ENCODE measurements at places on chromosomes 6 and 20. TPM values are rescaled to one million over a fixed set of nuclear protein-coding genes. Genes with fewer than 3 reads are reported as not detected.

Gene JPH2
- total RNA-seq = 1.0 TPM

Gene ADGRB3
- 1.8 TPM for total RNA-seq

Gene LHFPL5
- not detected for total RNA-seq

Gene THEMIS
- not detected for total RNA-seq

Gene CD2AP
- total RNA-seq = 64.0 TPM

Gene MLN
- not detected for total RNA-seq

Gene DYNLT2
- 1.5 TPM for total RNA-seq

Gene MMP24
- 5.9 TPM for total RNA-seq

Gene TMEM200A
- 8.8 TPM for total RNA-seq

- no peak for DNase-seq
These were observed 312.0 kb downstream of the SOX4 start for GRCh38 chr6:21905531-21905930.

GRCh38 chr6:16471910-16472297 lies 233.5 kb downstream of the GMPR start:
- no peak for DNase-seq

DNA sequence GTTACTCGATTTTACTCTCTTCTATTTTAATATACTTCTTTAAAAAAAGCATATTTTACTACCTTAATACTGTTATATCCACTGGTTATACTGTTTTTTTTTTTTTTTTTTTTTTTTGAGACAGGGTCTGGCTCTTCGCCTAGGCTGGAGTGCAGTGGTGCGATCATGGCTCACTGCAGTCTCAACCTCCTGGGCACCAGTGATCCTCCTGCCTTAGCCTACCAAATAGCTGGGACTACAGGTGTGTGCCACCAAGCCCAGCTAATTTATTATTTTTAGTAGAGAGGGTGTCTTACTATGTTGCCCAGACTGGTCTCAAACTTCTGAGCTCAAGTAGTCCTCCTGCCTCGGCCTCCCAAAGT lies 170.7 kb downstream of the DOK5 start:
- DNase-seq = no peak

DNA sequence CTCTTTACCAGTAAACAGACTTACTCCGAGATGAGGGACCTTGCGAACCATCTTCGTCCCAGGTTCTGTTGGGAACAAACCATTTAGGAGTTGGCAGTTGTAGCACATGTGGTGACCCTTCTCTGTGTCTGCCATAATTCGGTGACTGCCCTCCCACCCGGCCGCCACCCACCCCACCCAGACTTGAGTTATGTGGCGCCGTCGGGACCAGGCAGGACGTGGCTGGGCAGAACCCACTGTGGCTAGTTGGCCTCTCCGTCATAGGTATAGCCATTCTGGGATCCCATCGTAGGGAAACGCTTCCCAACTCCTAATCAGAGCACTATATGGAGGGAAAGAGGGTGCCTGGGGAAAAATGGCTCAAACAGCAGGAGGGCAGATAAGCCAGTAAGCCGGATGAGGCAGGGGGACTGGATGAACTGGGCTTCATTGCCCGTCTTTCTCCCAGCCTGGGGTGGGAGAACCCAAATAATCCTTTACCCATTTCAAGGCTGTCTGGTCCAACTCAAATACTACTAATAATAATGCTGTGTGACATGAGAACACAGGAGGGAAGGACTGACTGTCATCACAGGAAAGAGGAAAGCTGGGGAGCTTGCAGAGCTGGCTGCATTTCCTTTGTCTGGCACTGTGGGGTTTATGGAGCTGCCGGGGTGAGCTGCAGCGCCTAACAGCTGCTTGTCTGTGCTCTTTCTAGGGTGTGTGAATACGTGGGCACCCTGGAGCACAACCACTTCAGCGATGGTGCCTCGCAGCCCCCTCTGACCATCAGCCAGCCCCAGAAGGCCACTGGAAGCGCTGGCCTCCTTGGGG lies 73.0 kb upstream of the PBOV1 start:
- DNase-seq = peak; percentile 69

GRCh38 chr6:108974201-108974600 lies 120.4 kb downstream of the SESN1 start:
- DNase-seq = no peak

DNA sequence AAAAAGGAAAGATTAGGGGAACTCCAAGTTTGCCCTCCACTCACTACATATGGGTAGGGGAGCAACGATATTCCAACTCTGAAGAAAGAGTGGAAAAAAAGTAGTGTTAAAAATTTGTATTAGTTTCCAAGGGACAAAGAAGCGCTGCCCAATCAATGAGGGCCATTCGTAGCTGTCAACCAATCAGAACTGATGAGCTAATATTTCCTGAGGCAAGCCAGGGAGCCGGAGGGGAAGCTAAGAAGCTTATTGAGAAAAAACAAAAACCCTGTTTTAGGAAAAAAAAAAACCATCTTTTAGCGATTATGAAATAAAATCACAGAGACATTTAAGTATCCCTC lies 59.5 kb downstream of the TRIM38 start:
- peak; percentile 80 for DNase-seq

- DNase-seq = no peak
These were observed 764.2 kb downstream of the TENT5A start for GRCh38 chr6:80988286-80988685.

- DNase-seq = no peak
These were observed 25.0 kb downstream of the SIRPA start for GRCh38 chr20:1920252-1920651.

DNA sequence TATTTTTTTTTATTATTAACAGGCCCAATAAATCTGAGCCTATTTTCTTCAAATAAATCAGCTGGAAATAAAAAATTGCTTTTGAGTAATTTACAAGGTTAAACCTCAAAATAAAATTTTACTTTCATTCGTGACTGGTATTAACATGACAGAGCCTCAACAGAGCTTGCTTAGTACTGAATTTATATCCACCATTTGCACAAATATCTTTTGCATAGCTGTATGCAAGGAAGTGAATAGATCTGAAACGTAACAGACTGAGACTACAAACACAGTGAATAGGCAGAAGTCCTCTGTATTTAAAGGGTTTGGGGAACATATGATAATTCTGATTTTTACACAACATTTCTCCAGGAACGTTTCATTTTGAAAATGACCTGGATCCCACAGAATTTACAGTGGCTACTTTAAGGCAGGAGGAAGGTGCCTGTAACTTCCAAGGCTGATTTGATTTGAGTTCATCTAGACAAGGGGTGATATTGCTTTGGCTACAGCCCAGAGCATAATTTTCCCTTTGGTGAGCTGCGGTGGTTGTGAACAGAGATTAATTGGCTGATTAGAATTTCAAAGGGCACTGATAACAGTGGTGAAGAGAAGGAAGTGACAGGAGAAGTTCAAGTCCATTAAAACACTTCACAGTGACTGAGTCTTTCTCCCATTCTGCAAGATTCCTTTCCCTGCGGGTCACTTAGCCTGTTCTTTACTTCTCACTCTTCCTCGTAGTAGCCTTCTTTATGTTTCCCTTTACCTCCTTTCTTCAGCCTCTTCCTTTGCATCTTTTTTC lies 121.2 kb upstream of the SASH1 start:
- peak; percentile 57 for DNase-seq

DNA sequence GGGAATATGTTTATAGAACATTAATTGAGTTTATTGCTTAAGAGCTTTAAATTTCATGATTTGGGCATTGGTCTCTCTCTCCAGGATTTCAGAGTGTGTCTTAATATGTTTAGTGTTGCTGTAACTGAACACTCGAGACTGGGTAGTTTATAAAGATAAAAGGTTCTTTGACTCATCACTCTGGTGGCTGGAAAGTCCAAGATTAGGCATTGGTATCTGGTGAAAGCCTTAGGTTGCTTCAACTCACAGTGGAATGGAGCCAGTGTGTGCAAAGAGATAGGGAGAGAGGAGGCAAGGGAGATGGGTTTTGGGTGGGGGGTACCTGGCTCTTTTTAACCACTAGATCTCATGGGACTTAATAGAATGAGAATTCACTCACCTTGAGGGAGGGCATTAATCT lies 35.6 kb upstream of the DTNBP1 start:
- no peak for DNase-seq

DNA sequence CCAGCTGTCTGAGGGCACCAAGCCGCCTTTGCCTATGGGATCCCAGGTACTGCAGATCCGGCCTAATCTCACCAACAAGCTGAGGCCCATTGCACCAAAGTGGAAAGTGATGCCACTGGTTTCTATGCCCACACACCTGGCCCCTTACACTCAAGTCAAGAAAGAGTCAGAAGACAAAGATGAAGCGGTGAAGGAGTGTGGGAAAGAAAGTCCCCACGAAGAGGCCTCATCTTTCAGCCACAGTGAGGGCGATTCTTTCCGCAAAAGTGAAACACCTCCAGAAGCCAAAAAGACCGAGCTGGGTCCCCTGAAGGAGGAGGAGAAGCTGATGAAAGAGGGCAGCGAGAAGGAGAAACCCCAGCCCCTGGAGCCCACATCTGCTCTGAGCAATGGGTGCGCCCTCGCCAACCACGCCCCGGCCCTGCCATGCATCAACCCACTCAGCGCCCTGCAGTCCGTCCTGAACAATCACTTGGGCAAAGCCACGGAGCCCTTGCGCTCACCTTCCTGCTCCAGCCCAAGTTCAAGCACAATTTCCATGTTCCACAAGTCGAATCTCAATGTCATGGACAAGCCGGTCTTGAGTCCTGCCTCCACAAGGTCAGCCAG lies 283.0 kb downstream of the TSHZ2 start:
- DNase-seq = no peak

DNA sequence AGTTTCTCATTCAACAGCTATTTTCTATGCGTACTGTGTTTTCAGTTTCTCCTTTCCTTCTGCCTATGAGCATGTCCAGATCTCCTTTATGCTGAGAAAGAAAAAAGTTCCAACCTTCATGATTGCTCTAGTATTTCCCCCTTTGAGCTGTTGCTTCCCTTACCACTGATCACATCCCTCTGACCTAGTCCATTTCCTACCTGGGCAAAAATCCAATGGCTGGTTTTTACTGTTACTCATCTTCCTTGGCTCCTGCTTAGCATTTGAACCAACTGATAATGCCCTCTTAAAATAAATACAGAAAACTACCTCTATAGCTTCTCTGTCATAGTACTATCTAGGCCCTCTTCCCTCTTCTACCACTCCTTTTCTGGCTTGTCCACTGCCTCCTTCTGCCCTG lies 6.0 kb downstream of the RFX6 start:
- no peak for DNase-seq

DNA sequence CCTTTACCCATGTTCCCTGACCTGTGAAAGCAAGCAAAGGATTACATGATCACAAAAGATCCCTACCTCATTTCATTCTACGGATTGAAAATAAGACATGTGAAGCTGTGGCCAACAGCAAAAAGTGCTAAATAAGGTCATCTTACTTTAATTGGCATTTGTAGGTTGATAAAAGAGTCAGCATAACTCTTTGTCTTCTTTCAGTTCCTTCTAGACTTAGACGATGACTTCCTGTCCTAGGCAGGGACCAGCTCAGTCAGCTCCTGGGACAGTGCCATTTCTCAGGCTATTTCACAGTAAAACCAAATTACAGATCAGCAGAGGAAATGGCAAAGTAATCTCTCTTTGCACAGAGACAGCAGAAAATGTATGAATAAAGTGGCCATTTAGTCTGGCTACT lies 480.7 kb downstream of the RFPL4B start:
- no peak for DNase-seq

- DNase-seq = no peak
These were observed 345.7 kb downstream of the UTRN start for GRCh38 chr6:144630857-144631256.

GRCh38 chr20:58839474-58839874 lies 11.2 kb downstream of the GNAS-AS1 start:
- DNase-seq = peak; percentile 84

GRCh38 chr6:3296078-3296477 lies 37.3 kb downstream of the PSMG4 start:
- DNase-seq = peak; percentile 28

DNA sequence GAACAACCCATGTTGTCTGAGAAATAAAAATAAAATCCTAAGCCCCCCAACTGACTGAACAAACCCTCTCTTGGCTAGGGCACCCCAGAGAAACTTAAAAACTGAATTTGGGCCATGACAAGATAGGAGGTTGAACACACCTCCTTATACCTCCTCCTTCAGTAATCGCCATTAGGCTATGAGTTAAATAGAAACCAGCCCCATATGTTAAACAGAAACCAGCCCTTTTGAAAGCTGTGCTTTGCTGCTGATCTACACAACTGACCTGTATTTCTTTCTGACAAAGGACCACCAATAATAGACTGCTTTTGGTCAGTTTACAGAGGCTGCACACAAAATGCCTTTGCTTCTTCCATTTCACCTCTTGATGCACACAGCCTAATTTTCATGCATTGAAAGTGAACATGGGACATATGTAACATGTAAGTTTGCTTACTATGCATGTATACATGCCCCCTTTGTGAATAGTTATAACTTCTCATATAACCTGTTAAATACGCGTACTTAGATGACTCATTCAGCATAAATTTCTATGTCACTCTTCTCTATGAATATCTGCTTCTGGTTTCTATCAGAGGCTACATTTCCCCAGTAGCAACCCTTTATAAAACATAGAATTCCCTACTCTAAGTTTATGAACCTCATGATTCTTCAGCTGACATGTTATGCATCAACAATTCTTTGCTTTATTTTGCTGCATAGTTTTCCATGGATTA lies 462.9 kb downstream of the COL12A1 start:
- no peak for DNase-seq

DNA sequence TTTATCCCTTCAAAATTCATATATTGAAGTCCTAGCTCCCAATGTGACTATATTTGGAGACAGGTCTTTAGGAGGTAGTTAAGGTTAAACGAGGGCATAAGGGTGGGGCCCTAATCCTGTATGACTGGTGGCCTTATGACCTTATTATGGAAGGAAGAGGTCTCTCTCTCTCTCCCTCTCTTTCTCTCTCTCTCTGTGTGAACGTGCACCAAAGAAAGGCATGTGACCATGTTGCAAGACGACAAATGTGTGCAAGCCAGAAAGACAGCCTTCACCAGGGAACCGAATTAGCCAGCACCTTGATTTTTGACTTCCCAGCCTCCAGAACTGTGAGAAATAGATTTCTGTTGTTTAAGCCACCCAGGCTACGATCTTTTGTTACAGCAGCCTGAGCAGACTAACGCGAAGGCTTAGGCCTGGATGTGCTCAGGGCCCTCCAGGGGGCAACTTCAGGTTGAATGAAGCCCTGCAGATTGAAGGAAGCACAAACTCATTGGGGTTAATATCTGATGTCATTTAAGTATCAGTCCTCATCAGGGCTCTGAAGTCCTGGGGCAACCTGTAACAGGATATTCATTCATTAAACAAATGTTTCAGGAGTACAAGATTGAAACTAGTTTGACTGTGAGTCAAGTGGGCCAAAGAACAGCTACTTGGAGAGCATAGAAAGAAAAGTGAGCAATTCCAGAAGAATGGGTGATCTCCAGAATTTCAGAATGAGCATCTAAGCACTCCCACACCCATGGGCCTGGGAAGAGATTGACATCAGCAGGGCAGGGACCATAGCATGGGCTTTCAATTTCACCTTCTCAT lies 157.4 kb upstream of the TNFAIP3 start:
- no peak for DNase-seq
